ENCODE measurements at places on chromosomes 11 and 22.

DNA sequence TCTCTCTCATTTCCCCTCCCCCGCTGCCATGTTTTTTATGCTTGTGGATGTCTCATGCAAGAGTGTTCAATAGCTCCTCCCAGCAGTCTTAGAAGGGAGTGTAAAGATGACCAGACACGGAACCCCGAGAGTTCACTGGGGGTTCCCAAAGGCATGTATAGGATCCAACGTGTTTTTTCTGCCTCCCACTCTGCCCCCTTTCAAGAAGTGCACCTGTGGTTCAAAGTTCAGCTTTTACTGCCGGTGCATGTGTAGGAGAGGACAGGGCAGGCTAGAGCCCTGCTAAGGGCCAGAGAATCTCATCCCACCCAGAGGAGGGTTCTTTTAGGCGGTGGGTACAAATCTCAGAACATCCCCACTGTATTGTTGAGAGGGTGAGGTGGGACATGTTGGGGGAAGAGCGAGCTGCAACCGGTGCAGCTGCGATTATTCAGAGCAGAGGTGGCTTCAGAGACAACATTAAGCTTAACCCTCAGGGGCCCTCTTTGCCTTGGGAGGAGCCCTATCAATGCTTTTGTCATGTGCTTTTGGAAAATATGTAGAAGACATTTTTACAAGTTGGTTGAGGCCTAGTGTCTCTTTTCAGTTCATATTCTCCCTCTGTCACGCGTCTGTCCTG, 14.5 kb downstream of the MIF start:
- no peak for DNase-seq

DNA sequence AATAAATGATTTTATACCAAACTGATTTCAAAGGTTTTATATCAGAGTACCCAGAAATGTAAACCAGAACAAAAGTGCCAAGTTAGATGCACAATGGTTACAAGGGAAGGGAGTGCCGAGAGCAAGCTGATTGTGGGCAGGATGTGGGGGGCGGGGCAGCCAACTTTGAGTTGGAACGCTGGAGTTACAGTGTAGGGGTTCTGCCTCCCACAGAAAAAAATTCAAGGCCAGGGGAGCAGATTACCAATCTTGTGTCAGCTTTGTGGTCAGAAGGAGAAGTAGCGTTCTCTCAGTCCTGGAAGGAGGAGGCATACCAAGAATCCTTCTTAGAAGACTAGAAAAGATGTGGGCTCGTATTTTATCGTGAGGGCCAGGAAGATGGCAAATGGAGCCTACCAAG, 15.9 kb upstream of the POU2AF2 start:
- no peak for DNase-seq

- DNase-seq, result no peak
Measured at GRCh38 chr22:42132457-42132856, 1.8 kb upstream of the CYP2D6 start.

- DNase-seq, result no peak
Measured at GRCh38 chr11:125494974-125495725, 915 bp downstream of the FEZ1 start.

GRCh38 chr11:30186748-30187147, 44.1 kb upstream of the FSHB start:
- DNase-seq, result no peak

DNA sequence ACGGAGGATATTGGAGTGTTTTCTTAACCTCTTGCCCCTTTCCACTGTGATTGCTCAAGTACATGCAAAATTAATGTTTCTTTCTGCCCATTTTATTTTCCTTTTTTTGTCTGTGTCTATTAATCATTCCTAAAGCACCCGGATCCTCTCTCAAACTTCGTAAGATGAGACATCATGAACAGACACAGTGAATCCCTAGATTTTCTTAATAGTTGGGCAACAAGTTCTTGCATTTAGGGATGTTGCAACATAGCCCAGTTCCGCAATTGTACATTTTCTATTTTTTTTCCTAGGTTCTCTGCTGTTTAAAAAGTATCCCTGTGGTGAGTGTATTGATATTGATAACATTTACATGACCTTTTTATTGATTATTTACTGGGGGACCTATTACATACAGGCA, 2.9 kb downstream of the FAM111A start:
- DNase-seq, result no peak

- no peak for DNase-seq
Measured at GRCh38 chr22:42670921-42671709, 21.9 kb upstream of the CYB5R3 start.

DNA sequence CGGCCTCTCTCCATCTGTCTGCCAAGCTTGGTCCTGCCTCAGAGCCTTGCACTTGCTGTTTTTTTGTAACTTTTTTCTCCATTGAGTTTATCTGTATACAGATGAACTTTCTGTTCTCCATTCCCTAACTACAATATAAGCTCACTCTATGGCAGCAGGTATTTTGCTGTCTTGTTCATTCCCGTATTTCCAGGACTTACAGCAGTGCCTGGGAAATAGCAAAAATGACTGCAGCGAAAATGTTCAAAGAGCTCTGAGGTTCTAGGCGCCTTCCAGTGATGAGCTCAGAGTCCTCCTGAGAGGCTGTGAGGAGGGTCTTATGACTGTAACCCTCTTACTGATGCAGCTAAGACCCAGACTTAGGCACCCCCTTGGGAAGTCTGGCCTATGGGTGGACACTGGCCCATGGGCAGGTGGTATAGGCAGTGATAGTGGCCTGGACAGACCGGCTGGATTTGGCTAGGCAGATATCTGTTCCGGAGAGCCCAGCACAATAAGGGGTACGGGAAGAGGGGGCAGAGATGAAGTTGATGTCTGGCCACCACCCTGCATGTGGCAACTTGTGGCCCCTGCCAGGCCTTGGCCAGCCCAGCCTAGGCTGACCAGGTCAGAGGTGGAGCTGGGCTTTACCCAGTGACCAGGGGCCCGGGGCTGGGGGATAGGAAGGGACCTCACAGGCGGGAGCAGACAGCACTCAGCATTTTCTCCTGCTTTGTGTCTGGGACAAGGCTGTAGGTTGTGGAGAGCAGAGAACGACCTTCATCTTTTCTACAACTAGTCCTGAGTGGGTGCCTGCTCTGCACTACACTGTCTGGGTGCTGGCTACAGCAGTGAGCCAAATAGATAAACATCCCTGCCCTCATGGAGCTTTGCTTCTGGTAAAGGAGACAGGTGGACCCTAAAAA, 4.6 kb downstream of the ATF4 start:
- no peak for DNase-seq

- no peak for DNase-seq
Measured at GRCh38 chr11:112225753-112226061, 521 bp upstream of the PTS start.

DNA sequence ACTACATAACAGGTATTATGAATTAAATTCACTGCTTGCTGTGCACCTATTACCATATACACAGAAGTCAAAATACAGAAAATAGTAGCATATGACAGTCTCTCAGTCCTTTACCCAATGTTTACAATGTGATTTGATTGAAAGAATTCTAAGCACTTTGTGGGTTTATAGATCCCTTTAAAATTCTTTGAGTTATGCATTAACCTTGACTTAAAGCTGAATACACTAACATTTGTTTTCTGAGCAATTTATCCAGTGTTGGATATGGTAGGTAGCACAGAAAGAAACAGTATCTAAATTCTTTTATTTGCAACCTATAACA, 230.8 kb upstream of the DDI1 start:
- DNase-seq, result no peak

DNA sequence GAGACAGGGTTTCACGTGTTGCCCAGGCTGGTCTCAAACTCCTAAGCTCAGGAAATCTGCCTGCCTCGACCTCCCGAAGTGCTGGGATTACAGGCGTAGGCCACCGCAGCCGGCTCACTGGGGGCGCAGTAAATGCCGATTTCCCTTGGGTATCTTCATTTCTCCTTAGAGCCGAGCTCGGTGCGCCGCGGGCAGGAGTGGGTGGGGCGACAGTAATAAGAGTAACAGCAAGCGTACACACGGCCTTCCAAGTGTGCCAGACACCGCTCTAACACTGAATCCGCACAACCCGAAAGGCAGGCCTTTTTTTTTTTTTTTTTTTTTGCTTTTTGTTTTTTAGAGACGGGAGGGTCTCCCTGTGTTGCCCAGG, 500 bp upstream of the ADSL start:
- DNase-seq, result no peak

DNA sequence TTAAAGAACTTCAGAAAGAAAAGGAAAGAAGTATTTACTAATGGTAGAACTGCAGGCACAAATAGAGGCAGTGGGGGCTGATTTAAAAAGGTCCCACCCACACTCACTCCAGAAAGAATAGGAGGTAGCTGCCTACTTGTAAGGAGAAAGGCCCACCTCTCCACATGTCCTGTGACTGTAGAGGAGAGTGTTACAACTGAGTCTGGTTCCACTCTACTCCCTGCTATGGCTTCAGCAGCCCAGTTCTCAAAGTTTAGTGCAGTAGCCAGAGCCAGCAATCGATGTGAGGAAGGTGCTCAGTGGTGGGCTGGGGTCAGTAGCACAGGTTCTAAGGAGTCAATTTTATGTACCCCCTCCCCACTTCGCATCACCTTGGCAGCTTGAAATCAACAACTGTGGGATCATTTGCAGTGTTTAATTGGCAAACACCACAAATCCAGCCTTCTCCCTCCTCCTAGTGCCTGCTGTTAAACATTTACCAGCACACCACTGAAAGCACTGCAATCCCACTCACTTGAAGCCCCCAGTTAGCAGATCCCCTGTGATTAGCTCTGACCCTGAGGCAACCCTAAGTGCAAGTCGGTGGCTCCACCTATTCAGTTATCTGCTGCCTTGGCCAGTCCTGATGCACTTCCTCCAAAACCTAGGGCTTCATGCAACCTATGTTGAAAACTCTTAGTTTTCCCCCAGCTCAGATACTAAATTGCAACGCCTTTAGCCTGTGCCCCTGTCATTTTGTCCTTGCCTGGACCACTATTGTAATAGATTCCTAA, 146.6 kb downstream of the BBOX1 start:
- DNase-seq, result no peak

- no peak for DNase-seq
Measured at GRCh38 chr11:84719935-84720577, 907.1 kb downstream of the DLG2 start.

- no peak for DNase-seq
Measured at GRCh38 chr11:46322759-46323158, 24.5 kb upstream of the DGKZ start.

- DNase-seq, result no peak
Measured at GRCh38 chr22:50691521-50691920, 18.9 kb downstream of the SHANK3 start.

GRCh38 chr22:30027169-30027568, 53.1 kb upstream of the HORMAD2 start:
- no peak for DNase-seq

- DNase-seq, result no peak
Measured at GRCh38 chr11:128711890-128712289, 18.0 kb downstream of the FLI1 start.

GRCh38 chr11:79244241-79244772, 196.5 kb downstream of the TENM4 start:
- DNase-seq, result no peak

DNA sequence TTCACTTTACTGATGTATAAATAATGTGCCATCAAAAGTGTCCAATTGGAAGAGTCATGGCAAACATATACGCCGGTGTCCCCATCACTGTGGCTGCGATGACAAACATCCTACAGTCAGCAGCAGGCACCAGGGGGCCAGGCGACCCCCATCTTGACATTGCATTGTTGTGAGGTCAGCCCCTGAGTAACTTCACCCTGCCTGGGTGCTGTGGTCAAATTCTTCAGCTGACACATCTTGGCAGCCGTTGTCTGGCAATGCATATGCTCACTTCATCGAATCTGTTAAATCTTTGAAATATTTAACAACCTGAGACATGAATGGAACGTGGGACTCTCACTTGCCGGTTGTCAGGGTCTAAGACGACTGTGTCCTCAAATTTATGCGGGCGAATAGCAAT, 430.9 kb downstream of the BRD1 start:
- DNase-seq, result no peak

GRCh38 chr11:96228910-96229309, 114.1 kb downstream of the MAML2 start:
- no peak for DNase-seq

DNA sequence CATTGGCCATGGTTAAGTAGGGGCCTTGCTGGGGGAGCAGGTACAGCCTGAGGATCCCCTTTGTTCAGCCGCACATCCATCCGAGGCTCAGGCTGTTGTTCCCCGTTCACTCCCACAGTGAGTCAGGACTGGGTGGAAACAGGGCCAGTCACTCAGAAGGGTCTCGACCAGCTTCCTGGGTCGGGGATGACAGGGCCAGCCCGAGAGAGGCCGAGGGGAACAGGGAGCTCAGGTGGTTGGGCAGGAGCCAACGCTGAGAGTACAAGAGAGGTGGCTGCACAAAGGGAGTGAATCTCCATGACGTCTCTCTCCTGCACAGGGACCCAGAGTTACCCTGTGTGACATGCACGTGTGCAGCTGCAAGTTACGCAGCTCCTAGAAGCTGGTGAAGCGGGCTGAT, 97.2 kb upstream of the SHANK2 start:
- no peak for DNase-seq

DNA sequence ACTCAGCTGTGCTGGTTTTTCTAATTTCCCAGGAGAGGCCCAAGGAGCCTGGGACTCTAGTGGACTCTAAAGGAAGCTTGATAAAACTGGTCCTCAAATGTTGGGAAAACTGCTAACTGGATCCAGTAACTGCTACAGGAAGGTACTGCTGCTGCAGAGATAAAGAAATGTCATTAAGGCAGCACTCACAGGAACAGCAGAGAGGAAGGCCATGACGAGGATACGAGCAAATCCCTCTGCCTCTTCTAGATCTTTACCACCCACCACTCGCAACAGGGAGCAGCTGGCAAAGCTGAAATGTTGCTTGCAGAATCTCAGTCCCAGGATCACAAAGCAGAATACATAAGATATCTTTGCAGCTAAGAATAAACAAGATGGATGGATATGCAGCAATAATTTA, 23.5 kb downstream of the TTC28 start:
- no peak for DNase-seq

DNA sequence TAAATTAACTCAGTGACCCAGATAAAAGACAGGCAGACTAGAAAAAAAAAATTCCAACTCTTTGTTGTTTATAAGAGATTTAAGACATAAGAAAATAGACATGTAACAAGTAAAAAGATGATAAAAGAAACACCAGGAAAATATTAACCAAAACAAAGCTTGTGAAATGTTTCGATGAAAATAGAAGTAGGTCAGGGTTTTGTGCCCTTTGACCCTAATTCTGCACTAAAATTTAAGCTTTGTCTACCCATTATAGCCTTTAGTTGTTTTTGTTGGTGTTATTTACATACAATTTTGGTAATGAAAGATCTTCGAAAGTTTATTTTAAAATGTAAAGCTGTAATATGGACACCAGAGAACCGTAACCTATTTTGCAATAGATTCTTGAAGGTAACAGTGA, 75.7 kb downstream of the LRRC4C start:
- no peak for DNase-seq

GRCh38 chr22:24303007-24303406, 32.4 kb downstream of the SPECC1L start:
- no peak for DNase-seq
